ENCODE measurements at places on chromosomes 1 and 21.
A peak's percentile ranks its signal among the peaks of the same experiment; 100 is the strongest.

DNA sequence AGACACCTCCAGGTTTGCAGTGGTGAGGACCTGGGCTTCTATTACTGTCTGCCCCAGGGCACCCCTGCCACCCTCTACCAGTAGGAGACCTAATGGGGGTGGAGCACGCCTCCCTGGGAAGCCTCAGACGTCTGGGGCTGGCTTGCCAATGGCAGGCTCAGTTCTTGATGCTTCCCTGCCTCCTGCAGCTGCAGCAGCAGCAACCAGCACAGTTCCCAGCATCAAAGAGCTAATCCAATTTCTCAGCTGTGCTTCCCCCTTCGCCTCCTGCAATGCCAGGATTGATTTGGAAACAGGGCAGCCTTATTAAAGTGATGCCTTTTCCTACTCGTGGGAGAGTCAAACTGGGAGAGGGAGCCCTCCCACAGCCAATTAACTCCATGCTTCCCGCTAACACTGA is 8.2 kb downstream of the SYT2 start:
- no peak for DNase-seq

- DNase-seq, result no peak
Measured at GRCh38 chr1:62271948-62272728, 47.1 kb downstream of the KANK4 start.

DNA sequence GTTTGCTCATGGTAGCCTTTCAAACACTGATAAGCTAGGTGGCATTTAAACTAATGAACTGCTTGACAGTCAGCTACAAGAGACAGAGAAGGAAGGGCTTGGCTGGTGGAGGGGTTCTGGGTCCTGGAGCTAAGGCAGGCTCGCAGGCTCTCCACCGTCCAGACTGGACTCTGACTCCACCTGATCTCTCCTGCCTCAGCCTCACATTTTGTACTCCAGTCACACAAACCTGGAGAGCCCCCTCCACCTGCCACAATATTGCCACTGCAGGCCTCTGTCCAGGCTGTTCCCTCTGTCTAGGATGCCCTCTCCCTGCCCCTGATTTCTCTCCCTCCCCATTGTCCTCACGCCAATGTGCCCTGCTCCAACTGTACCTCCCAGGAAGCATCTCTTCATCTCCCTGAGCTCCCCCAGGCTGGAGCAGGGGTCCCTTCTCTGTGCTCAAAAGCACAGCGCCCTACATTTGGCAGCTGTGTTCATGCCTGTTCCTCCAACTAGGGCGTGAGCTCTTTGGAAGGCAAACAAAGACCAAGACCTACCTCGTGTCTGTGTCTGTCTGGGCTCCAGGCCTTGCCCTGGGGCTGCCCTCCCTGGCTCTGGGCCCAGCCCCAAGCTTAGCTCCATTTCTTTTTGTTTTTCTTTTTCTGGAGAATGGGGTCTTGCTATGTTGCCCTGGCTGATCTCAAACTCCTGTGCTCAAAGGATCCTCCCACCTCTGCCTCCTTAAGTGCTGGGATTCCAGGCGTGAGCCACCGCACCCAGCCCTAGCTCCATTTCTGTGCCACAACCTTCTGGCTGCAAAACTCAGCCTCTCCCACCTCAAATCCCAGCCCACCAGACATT is 2.9 kb downstream of the TIE1 start:
- DNase-seq, result no peak

DNA sequence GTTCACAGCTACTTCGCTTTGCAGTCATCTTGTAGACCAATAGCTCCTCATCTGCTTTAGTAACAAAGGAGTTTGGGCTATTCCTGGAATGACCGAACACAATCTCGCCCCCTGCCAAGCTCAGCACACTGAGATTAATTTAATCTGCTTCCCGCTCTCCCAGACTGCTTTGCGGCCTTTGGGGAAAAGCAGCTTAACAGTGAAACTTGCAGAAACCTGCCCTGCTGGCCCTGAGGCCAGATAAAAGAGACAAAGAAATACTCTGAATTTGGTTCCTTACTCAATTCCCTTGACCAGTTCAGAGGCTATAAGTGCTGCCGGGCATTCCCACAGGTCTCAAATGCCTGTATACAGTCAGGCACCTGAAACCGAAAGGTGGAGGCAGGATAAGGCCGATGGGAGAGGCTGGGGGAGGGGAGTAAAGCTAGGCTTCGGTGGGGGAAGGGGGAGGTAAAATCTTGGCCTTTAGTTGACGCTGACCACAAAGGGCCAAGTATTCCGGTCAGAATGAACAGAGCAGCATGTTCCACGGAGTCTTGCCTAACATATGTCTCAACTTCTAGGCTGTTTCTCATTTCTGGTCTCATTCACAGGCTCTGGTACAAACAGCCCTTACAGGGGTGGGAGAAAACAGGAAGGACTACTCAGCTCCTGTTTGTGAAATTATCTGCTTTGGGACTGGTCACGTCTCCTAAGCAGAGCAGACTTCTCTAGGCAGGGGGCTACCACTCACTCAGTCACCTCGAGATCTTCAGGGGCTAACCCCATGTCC is 17.7 kb upstream of the A3GALT2 start:
- peak; percentile 20 for DNase-seq

GRCh38 chr1:164926107-164926506 is 367.1 kb downstream of the PBX1 start:
- DNase-seq, result no peak

DNA sequence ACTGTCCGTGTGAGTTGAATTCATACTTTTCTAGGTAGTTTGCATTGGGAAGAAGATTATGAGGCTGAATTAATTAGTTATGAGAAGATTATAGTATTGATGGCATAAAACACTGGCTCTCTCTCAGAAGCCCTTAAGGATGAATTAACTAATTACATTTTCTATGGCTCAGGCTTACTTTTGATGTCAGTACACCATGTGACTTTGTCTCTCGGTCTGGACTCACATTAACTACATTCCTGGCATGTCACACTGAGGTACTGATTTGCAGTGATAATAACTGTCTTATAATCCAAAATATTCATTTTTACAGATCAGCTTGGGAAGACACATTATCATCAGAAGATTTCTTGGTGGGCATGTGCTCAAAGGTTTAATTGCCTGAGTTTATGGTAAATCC is 362.2 kb downstream of the ZP4 start:
- no peak for DNase-seq

DNA sequence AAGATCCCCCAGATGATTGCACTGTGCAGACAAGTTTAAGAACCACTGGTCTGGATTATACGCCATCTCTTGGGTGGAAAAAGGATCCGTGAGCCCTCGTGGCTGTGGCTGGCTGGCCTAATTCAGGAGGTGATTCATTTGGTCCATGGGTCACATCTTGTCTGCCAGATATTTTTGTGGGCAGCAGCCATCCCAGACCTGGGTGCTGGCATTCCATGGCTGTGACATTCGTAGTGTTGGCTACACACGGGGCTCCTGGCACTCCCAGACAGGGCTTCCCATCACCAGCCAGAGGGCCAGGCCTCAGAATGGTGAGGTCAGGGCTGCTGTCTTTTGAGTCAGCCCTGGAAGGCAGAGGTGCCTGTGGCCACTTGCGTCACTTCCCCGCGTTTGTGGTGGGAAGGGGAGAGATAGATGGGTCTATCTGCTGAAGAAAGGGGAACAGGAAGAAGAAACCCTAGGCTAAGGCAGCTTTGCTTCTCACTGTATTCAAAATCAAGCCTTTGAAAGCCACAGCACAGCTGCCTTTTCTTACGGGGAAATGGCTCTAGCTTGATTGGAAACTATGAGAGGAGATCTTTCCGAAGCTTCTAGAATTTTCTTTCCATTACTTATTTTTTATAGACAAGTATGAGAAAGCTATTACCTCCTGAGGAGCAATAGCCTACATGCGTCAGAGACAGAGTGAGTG is 32.4 kb downstream of the EIF2D start:
- peak; percentile 97 for DNase-seq

DNA sequence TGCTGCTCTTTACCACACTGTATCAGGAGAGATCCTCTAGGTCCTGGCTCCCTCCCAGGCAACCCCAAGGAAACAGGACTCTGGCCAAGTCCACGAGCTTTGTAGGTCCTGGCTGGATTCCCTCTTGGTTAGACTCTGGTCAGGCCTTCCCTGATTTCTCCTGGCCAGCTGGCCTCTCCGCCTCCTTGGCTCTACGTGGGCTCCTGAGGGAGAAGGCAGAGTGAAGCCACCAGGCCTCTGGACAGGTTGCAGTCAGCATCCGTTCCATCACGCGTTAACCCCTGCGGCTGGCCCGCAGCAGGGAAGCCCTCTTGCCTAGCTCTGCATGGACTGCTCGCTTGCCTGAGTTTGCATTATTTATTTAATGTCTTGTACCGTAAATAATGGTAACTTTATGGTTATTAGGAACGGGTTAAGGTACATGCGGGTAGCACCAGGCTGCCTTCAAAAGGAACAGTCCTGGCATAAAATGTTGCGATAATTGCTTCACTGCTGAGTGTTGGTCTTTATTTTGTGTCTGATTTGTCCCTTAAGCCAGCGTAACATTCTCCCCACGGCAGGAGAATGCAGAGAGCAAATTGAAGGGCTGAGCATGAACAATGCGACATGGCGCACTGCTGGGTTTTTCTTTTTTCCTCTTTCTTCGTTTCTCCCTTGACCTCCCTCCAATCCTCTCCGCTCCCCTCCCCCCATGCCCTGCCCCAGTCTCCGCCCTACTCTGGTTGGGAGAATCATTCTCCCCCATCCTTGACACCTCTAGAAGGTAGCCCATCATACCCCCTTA is 100.3 kb downstream of the RNF220 start:
- peak; percentile 8 for DNase-seq

DNA sequence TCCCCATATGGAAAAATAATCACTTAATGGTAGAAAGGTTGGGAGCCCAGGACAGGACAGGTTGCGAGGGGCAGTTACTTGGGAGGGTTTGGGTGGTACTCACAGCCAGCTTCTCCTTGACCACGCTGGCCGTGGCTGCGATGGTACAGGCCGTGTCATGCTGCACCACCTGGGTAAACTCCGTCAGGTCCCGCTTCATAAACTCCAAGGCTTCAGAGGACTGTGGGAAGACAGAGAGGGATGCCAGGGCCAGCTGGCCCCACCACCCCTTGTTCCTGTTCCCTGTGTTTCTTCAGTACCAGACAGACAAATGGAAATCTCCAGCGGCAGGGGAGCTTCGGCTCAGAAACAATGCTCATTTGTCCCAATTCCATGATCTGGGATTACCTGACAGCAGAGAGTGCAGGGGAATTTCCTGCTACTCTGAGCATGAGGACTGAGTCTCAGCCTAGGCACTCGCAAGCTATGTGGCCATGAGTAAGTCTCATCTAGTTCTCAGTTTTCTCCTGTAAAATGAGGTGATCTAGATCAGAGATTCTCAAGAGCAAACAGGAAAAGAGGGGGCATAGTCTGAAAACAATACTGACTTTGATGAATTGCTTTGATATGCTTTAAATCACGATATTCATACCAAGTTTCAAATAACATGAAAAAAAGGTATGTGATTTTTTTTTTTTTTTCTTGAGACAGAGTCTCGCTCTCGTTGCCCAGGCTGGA is 7.4 kb downstream of the BSDC1 start:
- DNase-seq, result no peak

DNA sequence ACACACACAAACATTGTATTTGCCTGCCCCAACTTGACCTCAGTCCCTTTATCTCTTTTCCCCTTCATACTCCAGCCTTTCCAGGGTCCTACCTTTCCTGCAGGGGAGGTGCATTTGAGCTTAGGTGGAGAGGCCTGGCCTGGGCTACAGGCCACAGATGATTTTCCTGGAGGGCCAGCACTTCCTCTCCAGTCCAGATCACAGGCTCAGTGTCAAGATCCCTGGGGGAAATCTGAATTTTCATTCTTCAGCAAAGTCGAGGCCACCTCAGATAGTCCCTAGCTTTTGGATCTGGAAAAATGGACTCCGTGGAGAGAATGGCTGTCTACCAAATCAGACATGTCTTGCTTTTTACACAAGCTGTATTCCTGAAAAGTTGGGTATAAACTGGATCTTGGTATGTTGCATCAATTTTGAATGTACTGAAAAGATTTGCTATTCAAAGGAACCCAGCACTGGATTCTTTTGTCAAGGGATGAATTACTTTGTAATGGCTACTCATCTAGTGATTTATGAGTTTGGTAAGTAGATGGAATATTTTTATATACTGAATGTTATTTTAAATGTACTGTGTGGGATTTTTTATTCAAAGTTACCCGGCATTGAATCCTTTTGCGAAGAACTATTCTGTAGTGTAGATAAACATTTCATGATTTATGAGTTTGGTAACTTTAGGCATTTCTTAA is 78.7 kb downstream of the DDR2 start:
- DNase-seq, result no peak
